ENCODE measurements at places on chromosomes 13 and 19. TPM values are rescaled to one million over a fixed set of nuclear protein-coding genes. Genes with fewer than 3 reads are reported as not detected.

SYNGR4 gene
- not detected for total RNA-seq

PPAN gene
- total RNA-seq: 14.3 TPM

KLK10 gene
- not detected for total RNA-seq

ZNF665 gene
- 2.7 TPM for total RNA-seq

ODAD3 gene
- total RNA-seq: 0.49 TPM

NBEA gene
- total RNA-seq: 231 TPM
